Naive thymus-derived CD8-positive, alpha-beta T cell (primary cell): ENCODE measurements at places on chromosomes 11 and 22. TPM values are rescaled to one million over a fixed set of nuclear protein-coding genes. Genes with fewer than 3 reads are reported as not detected.

Gene RSF1
- total RNA-seq = 112 TPM

Gene DNAJB7
- not detected for total RNA-seq

Gene TBX10
- not detected for total RNA-seq

Gene ARHGAP20
- total RNA-seq = not detected

Gene NLRP6
- 28.6 TPM for total RNA-seq

Gene CBLIF
- not detected for total RNA-seq

Gene TMEM121B
- total RNA-seq = 0.11 TPM
